ENCODE measurements at places on chromosomes 6 and 20. TPM values are rescaled to one million over a fixed set of nuclear protein-coding genes. Genes with fewer than 3 reads are reported as not detected.

The PRL gene
- not detected for total RNA-seq

GRCh38 chr6:167407239-167408064 lies 82.6 kb downstream of the TTLL2 start:
- no peak for DNase-seq
- no peaks in the 10 kb centered on the region for H3K27me3 ChIP-seq
- no peak overlapping the region for H3K27ac ChIP-seq
- no peaks in the 10 kb centered on the region for H3K4me1 ChIP-seq
- H3K36me3 ChIP-seq, result no peaks in the 10 kb centered on the region
- no peak overlapping the region for H3K4me3 ChIP-seq

- H3K36me3 ChIP-seq, result no peaks in the 10 kb centered on the region
- no peaks in the 10 kb centered on the region for H3K27me3 ChIP-seq
- no peak overlapping the region for H3K4me3 ChIP-seq
- peaks cover under 1% of the 10 kb centered on the region for H3K4me1 ChIP-seq
Measured at GRCh38 chr20:32632461-32633354, 41.0 kb downstream of the C20orf203 start.

The TMEM244 gene
- total RNA-seq, result not detected

The ADTRP gene
- not detected for total RNA-seq

Data from body of pancreas (tissue), 4 donors.